NCI-H1105 (cell line): ENCODE measurements at places on chromosomes 12 and 14.
A peak's percentile ranks its signal among the peaks of the same experiment; 100 is the strongest.

- no peak for DNase-seq
These were observed 63.8 kb downstream of the CDK17 start for GRCh38 chr12:96336489-96336888.

DNA sequence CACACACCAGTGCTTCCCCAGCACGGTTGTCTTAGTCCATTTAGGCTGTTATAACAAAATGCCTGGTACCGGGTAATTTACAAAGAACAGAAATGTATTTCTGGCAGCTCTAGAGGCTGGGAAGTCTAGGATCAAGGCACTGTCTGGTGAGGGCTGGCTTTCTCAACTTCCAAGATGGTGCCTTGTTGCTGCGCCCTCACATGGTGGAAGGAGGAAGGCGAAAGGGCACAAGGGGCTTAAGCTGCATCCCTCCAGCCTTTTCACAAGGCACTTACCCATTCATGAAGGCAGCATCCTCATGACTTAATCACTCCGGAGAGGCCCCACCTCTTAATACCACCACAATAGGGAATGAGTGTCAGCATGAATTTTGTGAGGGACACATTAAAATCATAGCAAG, 155.5 kb downstream of the SLC15A5 start:
- DNase-seq = no peak

GRCh38 chr14:56902385-56902784, 92.1 kb upstream of the OTX2 start:
- no peak for DNase-seq

- no peak for DNase-seq
These were observed 22.0 kb downstream of the GSTZ1 start for GRCh38 chr14:77342726-77343397.

DNA sequence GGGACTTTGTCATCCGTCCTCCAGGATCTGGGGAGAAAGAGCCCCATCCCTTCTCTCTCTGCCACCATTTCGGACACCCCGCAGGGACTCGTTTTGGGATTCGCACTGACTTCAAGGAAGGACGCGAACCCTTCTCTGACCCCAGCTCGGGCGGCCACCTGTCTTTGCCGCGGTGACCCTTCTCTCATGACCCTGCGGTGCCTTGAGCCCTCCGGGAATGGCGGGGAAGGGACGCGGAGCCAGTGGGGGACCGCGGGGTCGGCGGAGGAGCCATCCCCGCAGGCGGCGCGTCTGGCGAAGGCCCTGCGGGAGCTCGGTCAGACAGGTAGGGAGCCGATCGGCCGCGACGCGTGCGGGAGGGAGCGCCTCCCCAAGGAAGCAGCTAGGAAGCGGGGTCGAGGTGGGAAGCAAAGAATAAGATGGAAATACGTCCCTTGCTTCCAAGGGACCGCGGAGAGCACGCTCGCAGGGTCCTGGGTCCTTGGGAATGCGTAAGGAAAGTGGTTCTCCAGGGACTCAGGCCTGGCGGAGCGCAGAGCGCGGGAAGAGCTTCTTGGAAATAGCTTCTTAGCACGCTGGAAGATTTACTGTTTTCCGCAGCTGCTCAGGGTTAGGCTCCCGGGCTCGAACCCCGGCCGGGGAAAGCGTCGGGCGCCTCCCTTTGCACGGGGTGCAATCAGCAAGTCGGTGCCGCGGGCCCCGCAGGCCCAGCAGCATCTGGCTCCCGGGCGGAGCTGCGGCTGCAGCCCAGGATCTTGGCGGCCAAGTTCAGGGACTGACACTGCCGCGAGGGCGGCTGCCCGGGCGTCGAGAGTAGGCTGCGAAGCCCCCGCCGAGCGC, 457 bp downstream of the SOCS2 start:
- DNase-seq = no peak

- DNase-seq = no peak
These were observed 5.0 kb downstream of the FANCM start for GRCh38 chr14:45140661-45141187.

DNA sequence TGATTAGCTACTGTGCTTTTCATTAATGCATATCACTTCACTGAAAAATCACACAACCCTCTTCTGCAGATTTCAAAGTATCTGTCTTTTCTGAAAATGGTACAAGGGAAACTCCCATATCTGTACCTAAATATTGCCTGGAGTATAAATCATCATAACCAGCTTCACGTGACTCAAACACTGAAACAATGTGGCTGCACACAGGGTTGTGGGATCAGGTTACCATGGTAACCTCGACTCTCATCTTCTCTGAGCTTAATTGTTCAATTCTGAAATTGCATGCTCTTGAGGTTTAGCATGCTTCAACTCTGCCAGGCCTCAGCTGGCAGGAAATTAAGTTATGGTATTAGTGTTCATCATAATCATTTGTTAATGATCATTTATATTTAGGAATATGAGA, 77.5 kb upstream of the CPSF6 start:
- DNase-seq = peak; percentile 82

GRCh38 chr14:104294983-104295680, 156.7 kb downstream of the KIF26A start:
- no peak for DNase-seq

DNA sequence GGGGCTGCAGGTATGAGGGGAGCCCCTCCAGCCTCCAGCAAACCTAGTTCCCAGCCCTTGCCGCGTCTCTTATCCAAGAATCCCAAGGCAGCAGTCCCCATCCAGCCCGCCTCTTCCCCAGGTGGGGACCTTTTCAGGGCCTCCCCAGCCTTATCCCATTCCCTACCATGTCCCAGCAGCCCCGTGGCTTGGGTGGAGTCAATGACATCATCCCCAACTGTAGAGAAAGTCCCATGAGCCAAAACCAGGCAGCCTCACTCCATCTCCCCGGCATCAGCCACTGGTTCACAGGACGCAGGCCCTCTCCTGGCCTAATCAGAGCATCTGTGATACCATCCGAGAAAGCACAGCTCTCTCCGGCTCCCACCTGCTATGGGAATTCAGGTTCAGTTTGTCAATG, 131.0 kb downstream of the NCOR2 start:
- DNase-seq = no peak

DNA sequence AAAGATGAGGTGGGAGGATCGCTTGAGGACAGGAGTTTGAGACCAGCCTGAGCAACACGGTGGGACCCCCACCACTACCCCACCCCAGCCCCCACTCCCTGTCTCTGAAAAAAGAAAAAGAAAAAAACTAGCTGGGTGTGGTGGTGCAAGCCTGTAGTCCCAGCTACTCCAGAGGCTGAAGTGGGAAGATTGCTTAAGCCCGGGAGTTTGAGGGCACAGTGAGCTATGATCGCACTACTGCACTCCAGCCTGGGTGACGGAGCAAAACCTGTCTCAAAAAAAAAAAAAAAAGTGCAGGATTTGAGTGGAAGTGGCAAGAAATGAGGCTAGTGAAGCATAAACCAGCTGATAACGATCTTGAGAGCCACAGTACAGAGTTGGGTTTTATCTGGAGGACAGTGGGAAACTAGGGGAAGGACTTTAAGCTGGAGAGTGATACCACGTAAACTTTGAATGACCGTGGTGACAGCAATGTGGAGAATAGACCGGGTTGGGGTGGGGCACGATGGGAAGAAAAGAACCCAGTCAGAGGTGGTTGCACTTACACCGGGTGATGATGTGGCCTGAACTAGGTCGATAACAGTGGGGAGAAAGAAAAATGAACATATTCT, 85.3 kb downstream of the TMEM260 start:
- DNase-seq = no peak

DNA sequence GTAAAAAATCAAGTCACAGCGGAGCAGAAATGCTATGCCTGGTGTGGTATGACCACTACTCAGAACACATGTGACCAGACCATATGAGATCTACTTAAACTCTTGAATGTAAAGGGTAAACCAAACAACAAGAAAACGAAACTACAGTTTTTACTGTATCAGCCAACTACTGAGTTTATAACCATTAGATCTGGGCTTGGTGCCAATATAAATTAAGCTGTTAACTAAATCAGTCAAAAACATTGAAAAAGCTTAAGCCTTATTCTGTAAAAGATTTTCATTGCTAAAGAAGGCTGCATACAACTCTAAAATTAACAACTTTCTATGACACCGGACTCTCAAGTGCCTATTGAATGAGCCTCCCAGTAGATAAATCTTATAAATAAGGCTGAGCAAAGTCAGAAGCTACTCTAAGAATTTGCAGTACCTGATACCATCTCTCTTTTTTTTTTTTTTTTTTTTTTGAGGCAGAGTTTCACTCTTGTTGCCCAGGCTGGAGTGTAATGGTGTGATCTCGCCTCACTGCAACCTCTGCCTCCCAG, 35.4 kb downstream of the SPTLC2 start:
- DNase-seq = peak; percentile 76

GRCh38 chr12:44000309-44000952, 164.6 kb downstream of the TMEM117 start:
- DNase-seq = peak; percentile 52

GRCh38 chr12:116927244-116927940, 16.6 kb downstream of the FBXW8 start:
- no peak for DNase-seq

DNA sequence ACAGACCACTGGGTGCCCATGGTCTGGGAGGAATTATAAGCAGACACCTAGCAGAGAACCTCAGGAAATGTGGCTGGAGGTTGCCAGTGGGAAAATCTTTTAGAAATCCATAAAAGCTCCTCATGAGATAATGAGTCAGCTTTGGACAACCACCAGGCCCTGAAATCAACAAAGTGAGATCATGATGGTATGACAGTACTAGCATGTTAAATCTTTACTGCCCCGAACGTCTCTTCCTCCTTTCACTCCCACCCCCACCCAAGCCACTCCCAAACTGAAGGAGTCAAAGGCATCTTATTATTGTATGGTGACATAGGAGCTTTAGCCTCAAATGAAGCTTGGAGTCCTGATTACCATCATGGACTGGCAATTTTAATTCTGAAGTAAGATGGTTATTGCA, 240.0 kb downstream of the DIO2 start:
- DNase-seq = no peak

GRCh38 chr12:14597480-14597879, 29.8 kb upstream of the PLBD1 start:
- no peak for DNase-seq

DNA sequence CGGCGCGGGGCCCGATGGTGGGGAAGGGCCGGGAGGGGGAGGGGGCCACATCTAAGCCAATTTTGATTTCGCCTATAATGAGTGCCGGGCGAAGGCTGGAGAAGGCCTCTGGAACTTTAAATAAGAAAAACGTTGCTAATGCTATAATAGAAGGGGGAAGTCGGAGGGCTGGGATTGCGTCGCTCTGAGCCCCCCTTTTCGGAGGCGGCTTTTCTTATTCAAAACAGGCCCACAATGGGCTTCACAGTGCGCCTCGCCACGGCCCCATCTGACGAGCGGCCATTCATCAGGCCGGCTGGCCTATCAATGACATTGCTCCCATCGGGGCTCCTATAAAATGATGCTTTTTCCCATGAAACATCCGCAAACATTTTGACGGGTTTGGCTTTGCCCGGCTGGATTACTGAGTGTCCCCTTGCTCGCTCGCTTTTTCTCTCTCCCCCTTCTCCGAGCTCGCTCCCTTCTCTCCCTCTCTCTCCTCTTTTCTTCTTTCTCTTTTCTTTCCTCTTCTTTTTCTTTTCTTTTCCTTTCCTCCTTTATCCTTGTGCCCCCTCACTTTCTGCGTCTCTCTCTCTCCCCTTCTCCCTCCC, at the start of gene RFX4:
Gene RFX4, plus strand, starts transcription at position 364 of the 590 bp plus-strand sequence. CDS start 317 bp downstream, outside the sequence.
- no peak for DNase-seq

DNA sequence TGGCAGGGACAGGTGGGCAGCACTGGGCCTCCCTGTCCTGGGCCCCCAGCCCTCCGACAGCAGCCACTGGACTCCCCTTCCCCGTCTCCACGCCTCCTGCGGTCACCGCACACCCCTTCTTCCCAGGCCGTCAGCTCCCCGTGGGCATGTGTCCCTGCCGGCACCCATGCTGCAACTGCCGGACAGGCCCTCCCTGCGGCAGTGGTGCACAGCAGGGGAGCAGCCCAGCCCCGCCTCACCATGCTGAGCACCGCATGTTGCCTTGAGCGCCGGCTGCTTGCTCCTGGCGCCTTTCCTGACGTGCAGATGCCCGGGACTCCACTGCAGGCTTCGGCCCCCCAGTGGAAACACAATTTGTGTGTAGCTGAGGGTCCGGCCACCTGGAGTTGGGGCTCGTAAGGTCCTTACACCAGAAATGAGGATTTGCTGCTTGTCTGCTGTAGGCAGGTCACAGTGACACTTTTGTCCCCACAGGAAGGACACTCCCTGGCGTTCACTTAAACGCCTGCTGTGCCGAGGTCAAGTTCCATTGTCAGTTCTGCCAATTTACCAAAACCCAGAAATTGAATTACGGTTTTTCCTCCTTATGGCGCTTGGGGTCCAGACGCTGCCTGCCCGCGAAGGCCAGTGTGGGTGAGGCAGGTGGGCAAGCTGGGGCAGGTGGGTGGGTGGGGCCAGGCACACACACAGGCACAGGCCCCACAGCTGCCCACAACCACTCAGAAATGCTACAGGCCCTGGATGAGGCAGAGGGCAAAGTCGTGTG, 28.2 kb upstream of the MMP17 start:
- no peak for DNase-seq

GRCh38 chr14:59464486-59465315, 479 bp downstream of the GPR135 start:
- DNase-seq = peak; percentile 64

DNA sequence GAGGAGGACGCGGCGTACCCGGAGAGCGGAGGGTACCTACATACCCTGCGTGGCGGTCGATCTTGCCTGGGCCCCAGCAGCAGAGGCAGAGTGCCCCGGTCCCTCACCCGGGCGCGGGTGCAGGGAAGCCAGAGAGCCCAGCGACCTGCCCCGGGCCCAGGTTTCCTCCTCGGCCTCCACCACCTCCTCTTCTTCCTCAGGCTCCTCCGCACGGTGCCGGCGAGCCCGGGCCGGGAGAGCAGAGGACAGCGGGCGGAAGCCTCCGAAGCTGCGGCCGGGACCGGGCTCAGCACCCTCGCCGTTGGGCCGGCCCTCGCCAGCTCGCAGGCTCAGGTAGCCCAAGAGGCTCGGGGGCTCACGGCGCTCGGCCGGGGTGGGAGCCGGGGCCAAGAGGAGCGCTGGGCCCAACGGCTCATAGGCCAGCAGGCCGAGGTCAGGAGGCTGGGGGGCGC, 6.6 kb downstream of the ZNF219 start:
- DNase-seq = no peak

- no peak for DNase-seq
These were observed 40.2 kb downstream of the CYP46A1 start for GRCh38 chr14:99724196-99724891.

DNA sequence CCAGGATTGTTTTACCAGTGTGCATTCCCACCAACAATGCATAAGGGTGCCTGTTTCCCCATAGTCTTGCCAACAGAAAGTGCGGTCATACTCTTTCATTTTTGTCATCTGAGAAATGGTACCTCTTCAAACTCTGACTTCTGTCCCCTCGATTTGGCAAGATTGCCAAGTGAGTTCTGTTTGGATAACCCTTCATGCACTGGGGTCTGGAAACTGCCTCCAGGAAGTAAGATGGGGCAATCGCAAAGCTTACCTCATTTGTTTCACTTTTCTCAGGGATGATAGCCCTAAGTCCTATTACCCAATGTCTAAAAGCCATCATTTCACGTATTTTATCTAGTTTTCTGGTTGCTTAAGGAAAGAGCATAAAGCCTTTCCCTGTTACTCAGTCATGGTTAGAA, 28.6 kb upstream of the NR1H4 start:
- no peak for DNase-seq

DNA sequence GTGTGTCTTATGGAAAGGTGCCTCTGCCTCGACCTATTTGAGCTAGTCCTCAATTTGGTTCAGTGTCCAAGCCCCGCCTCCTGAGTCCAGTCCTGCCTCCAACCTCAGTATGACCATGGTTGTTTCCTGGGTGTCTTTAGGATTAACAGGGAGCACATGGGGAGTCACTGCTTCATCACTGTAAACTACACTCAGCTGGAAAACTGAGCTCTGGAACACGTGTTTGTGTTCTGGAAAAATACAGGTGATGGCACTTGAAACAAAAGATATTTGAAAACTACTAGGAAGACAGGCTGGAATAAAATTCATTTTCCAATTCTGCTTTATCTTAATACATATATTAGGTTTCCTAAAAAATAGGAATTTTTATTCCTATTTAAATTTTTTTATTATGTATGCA, 1187.3 kb upstream of the TMEM132C start:
- DNase-seq = no peak
